ENCODE measurements at places on chromosomes 3 and 15.

- DNase-seq, result no peak
These were observed 4.8 kb upstream of the FSIP1 start for GRCh38 chr15:39787479-39787878.

DNA sequence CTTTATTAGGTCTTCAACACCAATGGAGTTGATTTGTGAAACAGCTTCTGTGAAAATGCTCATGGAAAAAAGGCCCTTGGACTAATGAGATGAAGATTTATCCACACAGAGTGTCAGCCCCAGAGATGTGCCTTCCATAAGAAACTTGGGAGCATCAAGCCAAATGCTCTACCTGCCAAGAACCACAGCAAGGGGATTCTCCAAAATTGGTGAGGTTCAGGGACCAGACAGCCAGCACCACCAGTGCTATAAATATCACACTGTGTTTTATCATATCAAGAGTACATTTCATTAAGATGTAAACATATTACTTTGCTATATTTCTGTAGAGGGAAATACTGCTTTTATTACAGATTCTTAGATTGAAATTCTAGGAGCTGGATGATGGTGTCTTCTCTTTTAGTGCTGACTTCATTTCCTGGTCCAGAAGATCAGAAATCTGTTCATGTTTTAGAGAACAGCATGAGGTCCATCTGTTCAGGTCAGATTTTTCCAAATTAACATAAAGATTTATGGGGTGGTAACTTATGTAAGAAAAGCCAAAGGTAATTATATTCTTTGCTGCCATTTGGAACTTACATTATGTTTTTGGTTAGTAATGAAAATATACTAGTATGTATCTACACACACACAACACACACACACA, 17.7 kb downstream of the SLC35G2 start:
- DNase-seq, result no peak

DNA sequence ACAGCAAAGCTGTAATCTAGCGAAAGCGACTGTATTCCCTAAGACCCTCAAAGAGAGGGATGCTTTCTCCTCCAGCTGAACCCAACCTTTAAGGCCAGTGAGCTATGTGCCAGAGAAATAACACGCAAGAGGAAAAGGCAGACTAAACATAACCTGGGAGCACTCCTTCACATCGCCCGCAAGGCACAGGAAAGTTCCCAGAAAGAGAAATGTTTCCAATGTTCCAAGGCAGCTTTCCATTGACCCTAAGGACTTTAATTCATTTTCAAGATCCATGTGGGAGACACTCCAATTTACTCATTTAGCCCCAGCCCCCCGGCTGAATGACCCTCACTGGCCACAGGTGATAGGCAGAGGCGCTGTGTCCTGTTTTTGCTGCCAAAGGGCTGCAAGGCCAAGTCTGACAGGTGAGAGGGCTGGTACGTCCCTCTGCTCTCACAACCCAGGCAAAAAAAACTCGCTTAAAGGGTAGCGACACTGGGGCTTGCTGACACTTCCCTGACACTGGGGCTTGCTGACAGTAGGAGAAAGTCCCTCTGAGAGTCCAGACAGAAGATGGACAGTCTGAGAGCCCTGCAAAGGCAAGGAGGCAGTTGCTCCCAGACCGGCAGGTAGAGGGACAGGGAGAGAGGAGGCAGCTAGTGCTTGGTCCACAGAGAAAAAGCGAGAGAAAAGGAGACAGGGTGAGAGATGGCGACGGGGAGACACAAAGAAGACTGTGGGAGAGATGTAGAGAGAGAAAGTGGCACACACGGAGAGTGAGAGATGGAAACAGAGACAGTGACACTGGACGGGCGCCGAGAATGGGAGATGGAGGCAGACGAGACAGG, 702 bp downstream of the ARHGEF3 start:
- DNase-seq, result no peak

GRCh38 chr15:33766389-33766788, 201.9 kb upstream of the CHRM5 start:
- DNase-seq, result no peak

DNA sequence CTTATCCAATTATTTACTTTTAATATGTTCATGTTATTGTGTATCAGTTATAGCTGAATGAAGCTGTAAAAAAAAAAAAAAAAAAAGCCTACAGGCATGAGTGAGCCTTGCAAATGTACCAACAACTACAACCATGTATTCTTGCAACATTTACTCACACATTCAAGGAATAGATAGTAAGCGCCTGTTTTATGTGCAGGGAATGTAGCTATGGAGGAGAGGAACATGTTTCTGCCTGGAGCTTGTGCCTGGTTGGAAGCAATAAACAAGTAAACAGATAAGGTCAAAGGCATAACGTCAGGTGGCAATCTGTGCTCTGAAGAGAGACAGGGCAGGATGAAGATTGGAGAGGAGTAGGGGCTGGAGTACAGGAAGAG, 111.2 kb downstream of the DNAJB8 start:
- DNase-seq, result no peak
